ENCODE measurements at places on chromosomes 11 and 22.

DNA sequence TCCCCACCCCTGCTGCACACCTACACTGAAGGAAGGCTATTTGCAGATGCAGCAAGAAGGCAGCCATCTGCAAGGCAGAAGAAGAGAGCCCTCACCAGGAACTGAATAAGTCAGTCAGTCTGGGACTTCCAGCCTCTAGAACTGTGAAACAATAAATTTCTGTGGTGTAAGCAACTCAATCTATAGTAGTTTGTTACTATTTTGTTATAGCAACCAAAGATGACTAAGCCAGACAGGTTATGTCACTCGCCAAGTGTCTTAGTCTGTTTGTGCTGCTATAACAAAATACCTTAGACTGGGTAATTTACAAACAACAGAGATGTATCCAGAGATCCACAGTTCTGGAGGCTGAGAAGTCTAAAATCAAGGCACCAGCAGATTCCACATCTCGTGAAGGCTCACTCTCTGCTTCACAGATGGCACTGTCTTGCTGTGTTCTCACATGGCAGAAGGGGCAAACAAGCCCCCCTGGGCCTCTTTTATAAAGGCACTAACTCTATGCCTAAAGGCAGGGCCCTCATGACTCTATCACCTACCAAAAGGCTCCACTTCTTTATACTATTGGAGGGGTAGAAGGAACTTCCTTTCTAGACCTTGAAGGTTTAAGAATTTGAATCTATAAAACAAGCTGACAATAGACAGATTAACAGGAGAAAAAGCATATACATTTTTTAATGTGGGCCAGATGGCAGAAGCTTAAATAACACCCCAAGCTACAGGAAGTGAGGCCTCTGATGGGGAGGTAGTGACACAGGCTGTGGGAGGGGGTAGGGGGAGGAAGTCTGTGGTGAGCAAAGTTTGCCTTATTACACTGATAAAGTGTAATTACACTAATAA lies 12.3 kb downstream of the APOL6 start:
- peak; percentile 52 for DNase-seq

DNA sequence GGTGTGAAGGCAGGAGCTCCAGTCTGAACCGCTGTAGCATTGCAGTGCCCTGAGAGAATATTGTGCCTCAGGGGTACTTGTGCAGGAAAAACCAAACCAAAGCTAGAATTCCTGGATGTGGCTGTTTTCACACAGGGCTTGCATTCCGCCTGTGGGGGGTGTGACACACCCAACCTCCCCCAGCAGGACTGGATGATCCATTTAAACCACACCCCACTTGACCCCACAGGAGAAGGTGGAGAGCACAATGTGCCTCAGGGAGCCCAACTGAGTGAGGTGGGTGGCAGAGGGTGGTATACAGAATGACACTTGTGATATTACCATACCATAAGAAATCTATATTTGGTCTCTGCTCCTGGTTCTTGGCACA lies 66.9 kb upstream of the SLC22A12 start:
- no peak for DNase-seq

DNA sequence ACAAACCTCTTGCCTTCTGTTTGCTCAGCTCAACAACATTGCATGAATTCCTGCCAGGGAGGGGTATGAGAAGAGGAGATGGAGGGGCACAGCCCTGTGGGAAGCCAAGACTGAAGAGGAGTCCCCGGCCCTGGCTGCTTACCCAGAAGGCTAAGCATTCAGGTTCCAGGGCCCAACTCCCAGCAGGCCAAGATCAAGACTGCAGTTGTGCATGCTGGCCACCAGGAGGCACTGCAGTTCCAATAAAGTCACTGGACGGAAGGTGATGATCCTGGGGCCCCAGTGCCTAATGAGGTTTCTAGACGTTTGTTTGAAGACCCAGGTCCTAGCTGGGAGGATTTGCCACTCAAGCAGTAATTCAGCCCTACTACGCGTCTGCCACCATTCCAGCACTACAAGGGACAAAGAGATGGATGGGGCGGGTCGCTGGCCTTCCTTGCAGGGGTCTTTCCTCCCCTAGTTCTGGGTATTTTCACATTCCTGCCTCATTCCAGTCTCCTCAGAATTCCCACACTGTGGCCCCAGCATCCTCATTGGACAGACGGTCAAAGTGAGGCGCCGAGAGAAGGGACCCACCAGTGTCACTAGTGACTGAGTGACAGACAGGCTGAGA lies 23.6 kb downstream of the ALX4 start:
- DNase-seq = peak; percentile 42

GRCh38 chr22:27213294-27213693 lies 555.9 kb downstream of the MIAT start:
- DNase-seq = peak; percentile 21

DNA sequence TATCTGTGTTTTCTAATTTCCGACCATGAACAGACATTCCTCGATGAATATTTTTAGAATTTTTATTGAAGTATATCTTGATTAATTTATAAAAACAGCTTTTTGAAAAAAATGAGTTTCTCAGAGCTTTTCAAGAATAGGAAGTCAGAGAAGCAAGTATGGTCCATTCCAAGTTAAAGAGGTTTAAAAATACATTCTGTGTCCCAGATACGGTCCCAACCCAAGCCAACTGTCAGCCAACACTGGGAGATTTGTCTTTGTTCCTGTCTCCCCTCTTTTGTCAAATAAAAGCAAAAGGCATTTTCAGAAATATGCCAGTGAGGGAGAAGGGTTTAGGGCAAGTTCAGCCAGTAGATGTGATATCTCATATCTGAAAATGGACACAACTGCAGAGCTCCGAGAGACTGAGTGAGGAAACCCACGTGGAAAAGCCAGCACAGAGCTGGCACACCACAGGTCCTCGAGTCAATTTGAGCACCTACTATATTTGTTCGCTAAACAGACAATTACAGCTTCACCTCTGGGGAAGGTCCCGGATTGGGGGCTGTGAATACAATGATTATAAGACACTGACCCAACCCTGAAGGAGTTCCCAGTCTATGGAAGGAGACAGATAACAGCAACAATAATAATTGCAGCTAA lies 59.8 kb downstream of the C11orf91 start:
- no peak for DNase-seq

GRCh38 chr11:70611821-70612220 lies 213.5 kb downstream of the CTTN start:
- no peak for DNase-seq

DNA sequence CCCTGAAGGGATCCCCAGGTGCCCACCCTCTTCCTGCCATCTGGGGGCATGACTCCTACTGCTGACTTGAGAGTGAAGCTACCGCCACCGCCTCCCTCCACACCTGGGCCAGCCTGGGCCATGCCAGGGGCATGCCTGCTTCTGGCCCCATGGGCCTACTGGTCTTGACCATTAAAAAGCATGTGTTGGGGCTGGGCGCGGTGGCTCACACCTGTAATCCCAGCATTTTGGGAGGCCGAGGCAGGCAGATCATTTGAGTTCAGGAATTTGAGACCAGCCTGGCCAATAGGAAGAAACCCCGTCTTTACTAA lies 37.7 kb upstream of the CCDC188 start:
- no peak for DNase-seq

- no peak for DNase-seq
These were observed 71.9 kb upstream of the HORMAD2 start for GRCh38 chr22:30008401-30008800.

DNA sequence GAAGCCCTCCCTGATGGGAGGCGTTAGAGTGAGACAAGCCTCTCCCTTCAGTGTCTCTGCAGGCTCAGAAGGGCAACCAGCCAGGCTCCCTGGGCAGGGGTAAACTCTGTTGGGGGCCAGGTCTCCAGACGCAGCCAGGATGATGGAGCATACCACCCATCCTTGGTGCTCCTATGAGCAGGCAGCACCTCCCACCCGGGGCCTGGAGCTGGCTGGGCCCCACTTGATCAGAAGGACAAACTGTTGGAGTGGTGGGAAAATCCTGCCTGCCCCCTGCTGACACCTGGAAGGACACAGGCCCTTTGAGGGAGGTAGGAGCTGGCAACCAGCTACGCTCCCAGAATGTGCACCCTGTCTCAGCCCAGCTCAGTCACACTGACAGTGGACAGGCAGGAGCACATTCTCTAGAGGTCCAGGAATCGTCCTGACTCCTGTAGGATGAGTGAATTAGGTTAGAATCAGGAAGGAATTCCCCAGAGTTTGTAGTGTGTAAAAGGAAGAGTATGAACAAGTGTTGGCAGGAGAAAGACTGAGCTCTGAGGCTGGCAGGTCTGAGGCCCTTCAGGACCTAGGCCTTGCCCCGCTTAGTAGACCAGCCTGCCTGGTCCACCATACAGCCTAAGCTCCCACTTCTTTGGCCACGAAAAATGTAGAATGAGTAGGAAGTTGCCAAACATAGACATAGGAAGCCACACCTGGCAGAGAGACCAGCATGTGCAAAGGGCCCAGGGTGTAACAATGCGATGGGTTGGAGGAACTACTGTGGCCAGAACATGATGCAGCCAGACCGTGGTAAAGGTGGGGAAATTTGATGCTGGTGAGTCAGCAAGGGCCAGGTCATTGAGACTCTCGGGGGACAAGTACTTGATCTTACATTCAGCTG lies 19.1 kb downstream of the ARHGEF17 start:
- peak; percentile 78 for DNase-seq

DNA sequence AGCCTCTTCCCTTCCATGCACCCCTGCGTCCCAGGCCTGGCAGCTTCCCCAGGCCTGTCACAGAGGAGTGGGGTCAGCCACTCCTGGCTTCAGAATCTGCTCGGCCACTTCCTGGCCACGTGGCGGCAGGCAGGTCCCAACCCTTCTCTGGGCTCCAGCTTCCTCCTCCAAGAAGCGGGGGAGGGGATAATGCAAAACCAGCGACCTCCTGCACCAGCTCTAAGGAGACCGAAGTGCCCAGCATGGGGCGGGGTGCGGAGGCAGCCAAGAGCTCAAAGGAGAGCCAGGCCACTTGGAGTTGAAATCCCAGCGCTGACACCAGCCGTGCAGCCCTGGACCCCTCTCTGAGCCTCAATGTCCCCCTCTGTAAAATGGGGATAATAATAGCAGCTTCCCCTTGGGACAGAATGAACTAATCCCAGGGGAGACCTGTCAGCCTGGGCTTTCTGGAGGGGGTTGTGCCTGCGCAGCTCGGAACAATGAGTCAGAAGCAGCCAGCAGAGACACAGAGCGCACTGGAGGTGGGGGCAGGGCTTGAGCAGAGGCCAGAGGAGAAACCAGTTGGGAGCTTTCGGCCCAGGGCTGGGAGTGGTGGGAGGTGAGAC lies 22.8 kb upstream of the PICK1 start:
- peak; percentile 92 for DNase-seq

DNA sequence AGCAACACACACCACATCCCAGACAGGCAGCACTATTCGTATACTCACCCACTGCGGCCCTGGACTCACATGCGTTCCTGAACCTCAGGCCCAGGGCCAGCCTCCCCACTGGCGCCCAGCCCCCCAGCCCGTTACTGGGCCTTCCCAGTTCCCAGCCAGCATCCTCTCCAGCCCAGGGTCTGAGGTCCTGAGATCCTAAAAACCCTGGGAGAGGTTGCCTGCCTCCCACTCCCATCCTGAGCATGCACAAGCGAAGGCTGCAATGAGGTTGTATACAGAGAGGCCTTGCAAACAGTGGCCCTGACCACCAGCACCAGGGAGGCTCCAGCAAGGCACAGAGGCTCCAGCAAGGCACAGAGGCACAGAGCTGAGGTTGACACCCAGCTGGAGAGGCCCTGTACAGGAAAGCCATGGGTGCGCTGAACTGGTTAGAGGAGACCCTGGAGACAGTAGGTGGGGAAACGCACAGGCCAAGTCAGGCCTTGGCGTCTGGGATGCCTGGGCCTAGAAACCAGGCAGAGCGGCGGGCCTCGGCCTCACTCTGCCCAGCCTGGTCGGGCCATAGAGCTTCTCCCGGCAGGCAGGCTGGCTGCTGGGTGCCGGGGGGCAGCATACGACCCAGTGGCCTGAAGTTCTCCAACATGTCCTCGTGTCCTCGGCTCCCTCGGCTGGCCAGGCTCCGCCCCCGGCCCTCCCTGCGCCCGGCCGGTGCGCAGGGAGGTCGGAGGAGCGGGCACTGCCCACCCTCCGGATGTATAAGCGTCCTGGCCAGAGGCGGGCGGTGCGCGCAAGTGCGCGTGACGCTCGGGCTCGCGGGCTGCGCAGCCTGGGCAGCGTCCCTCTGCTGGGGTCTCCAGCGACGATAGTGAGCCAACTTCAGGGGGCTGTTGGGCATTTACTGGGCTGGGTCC lies 2.3 kb upstream of the TBX1 start:
- no peak for DNase-seq

- DNase-seq = no peak
These were observed 14.2 kb downstream of the MRGPRG start for GRCh38 chr11:3204141-3205015.

GRCh38 chr11:67256477-67257135 lies 9.7 kb upstream of the GRK2 start:
- DNase-seq = no peak

- DNase-seq = no peak
These were observed 326.4 kb downstream of the LRRC4C start for GRCh38 chr11:41133023-41133422.

- peak; percentile 72 for DNase-seq
These were observed 9.0 kb upstream of the NUCB2 start for GRCh38 chr11:17267576-17267975.

DNA sequence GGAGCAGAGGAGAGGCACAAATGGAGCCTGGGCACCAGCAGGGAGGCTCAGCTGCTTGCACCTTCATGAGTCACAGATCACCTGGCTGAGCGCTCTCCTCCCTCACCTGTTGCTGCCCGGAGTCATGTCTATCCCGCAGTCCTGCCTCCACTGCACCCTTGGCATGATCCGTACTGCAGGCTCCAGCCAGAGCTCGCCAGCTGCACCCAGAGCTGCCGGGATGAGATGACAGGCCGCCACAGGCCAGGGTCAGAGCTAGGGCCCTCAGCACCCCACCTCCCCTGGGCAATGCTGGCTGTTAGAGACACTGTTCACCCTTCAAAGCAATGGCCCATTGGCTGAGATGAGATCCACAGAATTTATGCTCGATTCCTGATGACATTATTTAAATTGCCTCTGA lies 702.8 kb downstream of the TBC1D22A start:
- no peak for DNase-seq

DNA sequence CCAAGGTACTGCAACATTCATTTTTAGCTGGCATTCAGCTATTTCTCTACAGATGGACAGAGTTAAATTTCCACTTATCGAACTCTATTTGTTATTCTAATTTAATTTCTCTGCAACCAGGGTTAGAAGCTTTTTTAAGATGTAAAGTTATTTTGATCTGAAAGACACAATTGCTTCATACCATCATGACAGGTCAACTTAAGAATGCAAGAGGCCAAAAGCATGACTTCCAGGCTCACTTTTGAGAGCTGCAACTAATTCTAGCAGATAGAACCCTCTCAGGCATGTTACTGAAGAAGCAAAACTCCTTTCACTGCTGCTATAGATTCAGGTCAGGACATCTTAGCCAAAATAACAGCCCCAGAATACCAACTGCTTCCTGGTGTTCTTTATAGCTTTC lies 86.5 kb upstream of the GALNT18 start:
- no peak for DNase-seq
